MG63 (cell line): ENCODE measurements at places on chromosomes 7 and 10. TPM values are rescaled to one million over a fixed set of nuclear protein-coding genes. Genes with fewer than 3 reads are reported as not detected.

SLC26A3 gene
- not detected in 2 replicates for total RNA-seq

CYP26A1 gene
- total RNA-seq = 0.30 and 0.32 TPM in 2 replicates

FUOM gene
- 10.8 and 50.8 TPM in 2 replicates for total RNA-seq

ERVW-1 gene
- not detected in 2 replicates for total RNA-seq

HACD1 gene
- 37.3 and 71.8 TPM in 2 replicates for total RNA-seq

SAP25 gene
- not detected in 2 replicates for total RNA-seq

CPED1 gene
- 3.3 and 3.7 TPM in 2 replicates for total RNA-seq

BICC1 gene
- total RNA-seq = 15.2 and 21.8 TPM in 2 replicates

HSPA14 gene
- total RNA-seq = 30.5 and 54.1 TPM in 2 replicates

TUBB8 gene
- not detected in 2 replicates for total RNA-seq

GPR26 gene
- not detected in 2 replicates for total RNA-seq

CCDC172 gene
- not detected in 2 replicates for total RNA-seq

UCN3 gene
- total RNA-seq = not detected in 2 replicates

AP3M1 gene
- total RNA-seq = 3.6 and 5.5 TPM in 2 replicates

NUTM2B gene
- 0.92 TPM in 1 of 2 replicates, not detected in the other for total RNA-seq
